Vagina (tissue), 2 donors: ENCODE measurements at places on chromosomes 4 and X.

GRCh38 chr4:90792696-90793095 lies 665.5 kb downstream of the CCSER1 start:
- DNase-seq: no peak

DNA sequence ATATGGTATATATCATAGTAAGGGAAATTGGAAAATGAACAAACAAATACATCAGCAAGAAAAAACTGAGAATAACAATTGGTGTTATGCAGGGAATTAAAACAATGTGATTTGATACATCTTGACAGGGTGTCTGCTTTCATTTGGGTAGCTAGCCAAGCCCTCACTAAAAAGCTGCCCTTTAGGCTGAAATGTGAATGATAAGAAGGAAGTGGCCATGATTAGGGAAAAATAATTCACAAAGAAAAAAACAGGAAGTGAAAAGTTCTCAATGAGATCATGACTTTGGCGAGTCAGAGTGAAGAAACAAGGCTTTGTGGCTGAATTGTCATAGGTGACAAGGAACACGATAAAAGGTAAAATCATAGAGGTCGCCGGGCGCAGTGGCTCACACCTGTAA lies 675.8 kb upstream of the SLIT2 start:
- no peak for DNase-seq

- no peak for DNase-seq
These were observed 6.5 kb downstream of the PIGA start for GRCh38 chrX:15328821-15329220.

- no peak for DNase-seq
These were observed 71.8 kb downstream of the SUPT20HL2 start for GRCh38 chrX:24241822-24242648.

DNA sequence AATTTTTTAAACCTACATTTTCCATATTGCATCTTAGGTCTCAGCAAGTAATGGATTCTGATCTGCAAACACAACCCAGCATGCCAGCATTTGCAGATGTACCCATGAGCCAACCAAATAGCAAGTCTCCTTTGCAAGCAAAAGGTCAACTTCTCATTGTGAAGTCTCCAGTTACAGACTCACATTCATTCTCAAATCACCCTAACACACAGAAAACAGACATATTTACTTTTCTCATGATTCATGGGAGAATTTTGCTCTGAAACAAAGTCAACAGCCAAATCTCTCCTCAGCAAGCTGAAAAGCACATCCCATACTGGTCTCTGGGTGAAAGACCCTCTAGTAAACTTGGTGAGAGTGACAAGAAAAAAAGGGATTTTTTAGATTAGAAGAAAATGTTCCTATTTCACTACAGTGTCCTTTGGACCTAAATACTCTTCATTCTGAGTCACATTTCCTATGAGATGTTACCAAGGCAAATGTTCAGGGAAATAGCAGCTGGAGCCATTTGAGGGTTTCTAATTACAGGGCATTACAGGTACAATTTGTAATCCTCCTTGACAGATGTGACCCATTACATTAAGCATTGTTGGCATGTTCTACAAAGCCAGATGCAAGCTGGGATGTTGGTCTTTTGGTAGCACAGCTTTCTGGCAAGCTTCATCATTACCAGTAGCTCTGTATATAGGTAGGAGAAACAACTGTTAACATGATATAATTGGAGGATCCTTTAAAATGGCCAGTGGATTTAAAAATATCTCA lies 383.3 kb downstream of the SMARCA1 start:
- DNase-seq: no peak

- DNase-seq: no peak
These were observed 20.5 kb downstream of the SEPTIN11 start for GRCh38 chr4:76969941-76970529.

DNA sequence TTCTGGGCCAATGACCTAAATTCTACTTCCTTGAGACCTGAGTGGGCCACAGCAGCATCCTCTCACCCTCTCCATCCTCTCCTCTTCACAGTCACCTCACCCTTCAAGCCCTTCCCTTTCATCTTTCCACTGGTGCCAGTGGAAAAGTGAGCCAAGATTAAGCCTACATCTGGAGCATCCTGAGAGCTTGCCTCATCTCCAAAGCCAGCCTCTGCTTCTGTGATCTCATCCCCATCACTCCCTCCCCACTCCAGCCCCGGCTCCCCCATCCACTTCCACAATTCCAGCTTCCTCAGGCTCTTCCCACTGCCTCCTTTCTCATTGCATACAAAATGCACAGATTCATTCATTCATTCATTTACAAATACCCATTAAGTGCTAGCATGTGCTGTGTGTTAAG lies 10.1 kb upstream of the RASL11B start:
- DNase-seq: no peak

DNA sequence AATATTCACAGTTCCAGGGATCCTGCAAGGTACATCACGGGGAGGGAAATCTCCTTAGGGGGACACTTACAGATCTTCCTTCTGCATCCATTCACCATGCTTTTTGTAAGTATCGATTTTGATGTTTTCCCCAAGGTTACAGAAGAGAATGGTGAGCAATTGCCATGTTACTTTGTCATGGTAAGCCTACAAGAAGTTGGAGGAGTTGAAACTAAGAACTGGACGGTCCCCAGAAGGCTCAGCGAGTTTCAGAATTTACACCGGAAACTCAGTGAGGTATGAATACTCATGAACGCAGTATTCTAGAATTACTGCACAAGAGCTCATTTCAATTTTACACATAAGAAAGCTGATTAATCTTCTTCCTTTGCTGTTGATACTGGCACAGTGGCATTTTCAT lies 53.9 kb downstream of the LRP2BP start:
- no peak for DNase-seq

- DNase-seq: no peak
These were observed 123.2 kb downstream of the ELOVL6 start for GRCh38 chr4:110075083-110075738.

DNA sequence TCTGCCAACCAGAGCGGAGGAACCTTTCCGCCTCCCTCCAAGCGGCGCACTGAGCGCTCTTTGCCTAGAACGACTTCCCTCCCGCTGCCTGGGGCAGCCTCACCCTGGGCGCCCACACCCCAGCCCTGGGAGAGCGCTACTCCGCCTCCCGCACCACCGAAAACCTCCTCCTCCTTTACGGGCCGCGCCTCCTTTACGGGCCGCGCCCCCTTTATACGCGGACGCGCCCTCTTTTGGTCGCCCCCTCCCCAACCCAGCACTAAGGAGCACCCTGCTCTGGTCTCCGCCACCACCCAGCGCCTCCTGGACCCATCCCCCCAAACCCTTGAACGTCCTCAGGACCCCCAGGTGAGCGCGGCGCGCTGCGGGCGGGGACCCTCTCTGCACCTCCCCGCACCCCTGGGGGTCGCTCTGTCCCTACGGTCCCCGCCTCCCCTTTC lies 586 bp upstream of the NSG1 start:
- DNase-seq: no peak

DNA sequence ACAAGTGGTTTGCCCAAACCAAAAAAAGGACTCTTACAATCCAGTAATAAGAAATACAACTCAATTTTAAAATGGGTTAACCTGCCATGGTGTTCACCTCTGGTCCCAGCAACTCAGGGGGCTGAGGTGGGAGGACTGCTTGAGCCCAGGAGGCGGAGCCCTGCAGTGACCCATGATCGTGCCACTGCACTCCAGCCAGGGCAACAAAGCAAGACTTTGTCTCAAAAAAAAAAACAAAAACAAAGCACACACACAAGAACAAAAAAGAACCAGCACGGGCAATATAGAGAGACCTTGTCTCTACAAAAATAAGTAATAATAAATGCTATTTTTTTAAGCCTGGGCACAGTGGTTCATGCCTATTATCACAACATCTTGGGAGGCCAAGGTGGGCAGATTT lies 28.7 kb downstream of the ARAP2 start:
- no peak for DNase-seq

DNA sequence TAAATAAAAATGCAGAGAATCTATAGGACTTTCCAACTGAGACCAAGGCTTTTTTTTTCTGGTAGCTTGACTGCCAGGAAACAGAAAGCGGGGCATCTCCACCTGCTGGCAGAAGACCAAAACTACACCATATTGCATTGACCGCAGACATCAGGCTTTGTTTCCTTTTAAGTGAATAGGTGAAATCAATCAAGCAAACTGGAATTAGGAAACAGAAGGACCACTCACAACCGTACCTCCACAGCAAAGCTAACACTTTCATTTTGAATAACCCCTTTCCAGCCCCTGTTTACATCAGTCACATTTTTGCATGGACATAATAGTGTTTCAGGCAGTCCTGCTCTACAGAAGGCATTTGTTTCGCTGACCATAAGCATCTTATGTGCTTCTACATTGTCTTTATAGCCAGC lies 218.2 kb downstream of the IDS start:
- no peak for DNase-seq

GRCh38 chr4:96598465-96598864 lies 758.6 kb downstream of the PDHA2 start:
- DNase-seq: no peak

DNA sequence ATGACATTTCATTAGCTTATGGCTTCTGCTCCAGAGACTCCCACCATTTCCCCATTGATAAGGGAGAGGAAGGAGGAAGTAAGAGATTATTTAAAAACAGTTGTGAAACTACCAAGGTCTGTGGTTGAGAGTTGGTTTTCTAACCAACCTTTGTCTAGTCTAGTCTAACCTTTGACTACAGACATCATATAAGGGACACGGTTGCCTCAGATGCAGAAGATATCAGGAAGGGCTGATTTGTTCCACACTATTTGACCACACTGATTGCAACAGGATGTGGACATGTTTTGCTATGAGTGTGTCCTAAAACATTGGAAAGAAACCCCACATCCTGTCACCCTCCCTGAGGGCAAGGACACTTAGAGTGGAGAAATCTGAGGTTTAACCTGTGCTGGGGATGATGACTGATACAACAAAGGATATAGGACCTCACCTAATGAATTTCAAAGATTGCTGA lies 53.0 kb downstream of the COQ2 start:
- DNase-seq: peak; percentile 11

DNA sequence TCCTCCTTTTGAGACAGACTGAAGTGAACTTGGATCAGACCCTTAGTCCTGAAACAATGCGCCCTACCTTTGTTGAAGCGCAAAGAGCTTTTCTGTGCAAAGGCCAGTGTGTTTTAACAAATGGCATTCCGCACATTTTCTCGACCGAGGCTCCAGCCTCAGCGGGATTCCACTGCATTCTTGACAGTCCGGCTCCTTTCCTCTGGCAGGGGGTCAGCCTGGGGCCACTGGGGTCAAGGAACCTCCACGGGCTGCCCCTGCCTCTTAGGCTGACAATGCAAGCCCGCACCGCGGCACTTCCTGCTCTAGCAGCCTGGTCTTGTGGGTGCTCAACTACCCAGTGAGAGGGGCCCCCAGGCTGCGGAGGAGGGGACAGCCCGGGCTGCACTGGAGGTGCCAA lies 47.2 kb upstream of the TFDP3 start:
- DNase-seq: no peak

DNA sequence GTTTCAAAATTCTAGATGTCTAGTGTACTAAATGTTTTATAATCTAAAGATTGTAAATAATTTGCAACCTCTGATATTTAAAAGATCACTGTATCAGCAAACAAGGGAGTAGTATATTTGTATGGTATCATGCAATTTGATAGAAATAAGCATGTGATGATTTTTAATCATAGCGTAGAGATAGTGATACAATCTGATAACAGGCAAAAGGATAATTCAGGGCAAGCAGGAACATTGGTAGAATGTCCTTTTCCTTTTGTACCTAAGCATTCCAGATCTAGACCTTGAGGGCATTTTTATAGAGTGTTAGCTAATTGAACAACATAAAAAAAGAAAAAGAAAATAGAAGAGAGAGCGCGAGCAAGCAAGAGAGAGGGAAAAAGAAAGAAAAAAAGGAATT lies 1.4 kb downstream of the ANK2 start:
- DNase-seq: no peak

DNA sequence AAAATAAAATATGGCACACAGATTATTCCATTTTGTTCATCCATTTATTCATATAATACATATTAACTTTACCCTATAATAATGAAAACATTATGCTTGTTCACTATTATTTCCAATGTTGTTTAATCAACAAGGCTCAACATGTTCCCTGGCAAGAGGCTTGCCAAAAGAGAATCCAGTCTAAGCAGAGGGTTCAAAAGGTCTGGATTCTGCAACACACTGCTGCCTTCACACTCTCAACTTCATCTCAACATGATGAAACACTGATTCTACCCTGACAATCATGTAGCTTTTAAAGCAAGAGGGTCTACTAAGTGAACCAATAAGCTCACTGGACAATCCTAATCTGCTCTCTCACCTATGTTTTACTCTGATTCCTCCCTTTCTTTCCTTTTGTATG lies 101.1 kb downstream of the MID1 start:
- no peak for DNase-seq

DNA sequence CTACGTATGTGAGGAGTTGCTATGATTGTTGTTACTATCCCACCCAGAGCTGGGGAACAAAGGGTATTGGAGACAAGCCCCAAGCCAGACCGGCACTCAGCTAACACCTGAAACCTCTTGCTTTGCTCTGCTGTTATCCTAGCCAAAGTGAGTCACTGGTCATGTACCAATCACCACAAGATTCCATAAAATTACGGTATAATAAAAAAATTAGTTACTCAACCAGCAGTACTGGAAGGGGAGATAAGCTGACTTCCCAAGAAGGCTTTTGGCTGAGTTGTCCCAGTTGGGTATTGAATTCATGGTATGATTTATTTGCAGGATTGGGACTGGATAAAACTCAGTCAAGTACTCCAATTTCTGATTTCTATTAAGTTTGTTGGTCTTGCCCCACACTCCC lies 5.3 kb downstream of the EDA2R start:
- no peak for DNase-seq

- DNase-seq: no peak
These were observed 91.3 kb downstream of the MFAP3L start for GRCh38 chr4:169934794-169935429.

DNA sequence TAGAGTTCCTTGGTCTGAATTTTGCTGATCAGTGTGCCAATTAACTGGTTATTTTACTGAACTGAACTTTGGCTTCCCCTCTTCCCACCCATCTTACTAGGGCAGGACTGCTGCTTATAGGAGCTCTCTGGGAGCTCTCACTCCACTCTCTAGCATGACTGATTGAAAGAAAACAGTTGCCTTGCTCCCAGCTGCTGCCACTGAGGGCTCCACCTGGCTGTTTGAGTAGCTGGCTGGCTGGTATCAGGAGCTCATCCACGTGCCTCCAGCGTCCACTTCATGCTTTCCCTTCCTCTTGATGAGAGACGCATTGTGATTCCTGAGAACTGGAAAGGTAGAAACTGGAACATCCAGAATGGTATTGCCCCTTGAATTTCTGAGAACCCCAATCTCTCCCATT lies 73.0 kb upstream of the KLHL13 start:
- no peak for DNase-seq

- no peak for DNase-seq
These were observed 246.8 kb downstream of the ADGRL3 start for GRCh38 chr4:61446941-61447340.

GRCh38 chrX:12446342-12447075 lies 308.2 kb downstream of the FRMPD4 start:
- no peak for DNase-seq
